NCI-H2171 (cell line): ENCODE measurements at places on chromosomes 2 and 18.

DNA sequence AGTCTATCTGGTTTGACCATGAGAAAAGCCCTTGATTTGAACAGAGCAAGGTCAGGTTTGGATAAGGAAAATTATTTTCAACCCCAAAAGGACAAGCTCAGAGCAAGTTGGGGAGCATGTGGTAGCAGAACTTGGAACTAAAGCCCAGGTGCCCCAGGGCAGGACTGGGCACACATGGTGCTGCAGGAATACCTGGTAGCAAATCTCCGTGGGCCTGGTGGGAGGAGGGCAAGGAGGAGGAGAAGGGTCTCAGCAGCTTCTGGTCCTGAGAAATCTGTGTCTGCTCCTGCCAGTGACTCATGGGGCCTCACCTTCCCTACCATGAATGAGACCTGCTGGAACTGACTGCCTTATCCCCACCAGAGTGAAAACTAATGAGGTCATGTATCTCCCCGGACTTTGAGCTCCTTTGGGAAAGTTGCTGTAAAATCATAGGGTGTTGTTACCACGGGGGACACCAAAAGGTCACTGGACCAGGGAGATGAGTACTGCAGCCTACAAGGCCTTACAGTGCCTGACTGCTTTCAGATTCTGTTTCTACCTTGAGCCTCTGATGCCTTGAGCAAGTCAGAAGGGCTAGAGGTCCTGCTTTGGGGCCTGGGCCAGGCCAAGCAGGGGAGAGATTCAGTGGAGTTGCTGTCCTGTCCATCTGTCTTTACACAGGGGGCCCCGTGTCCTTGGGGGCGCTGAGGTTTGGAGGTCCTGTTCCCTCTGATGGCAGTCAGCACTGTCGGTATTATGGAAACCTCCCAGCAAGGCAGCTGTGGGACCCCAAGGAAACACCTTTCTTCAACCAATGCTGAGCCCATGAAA is 304.0 kb downstream of the MYCN start:
- no peak for DNase-seq

DNA sequence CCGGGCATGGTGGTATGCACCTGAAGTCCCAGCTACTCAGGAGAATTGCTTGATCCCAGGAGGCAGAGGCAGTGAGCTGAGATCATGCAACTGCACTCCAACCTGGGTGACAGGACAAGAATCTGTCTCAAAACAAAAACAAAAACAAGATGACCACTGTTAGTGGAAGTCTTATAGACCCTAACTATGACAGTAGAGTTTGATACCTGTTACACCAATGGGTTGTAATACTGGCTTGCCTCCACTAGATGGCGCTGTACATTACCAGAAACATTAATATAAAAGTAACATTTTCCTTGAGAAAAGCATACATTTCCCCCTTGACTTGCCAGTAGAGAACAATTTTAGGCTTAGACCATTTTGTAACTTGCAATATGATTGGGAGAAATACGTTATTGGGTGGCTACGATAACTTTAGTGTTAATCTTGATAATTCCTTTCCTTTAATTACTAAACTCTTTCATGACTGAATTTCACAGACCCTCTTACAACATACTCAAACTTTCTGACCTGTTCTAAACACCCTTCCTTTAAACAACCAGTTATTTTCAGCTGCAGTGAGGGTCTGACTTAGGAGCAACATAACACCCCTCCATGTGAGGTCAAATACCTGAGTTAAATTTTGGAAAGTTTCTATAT is 19.5 kb downstream of the SLC25A52 start:
- peak; percentile 0 for DNase-seq

DNA sequence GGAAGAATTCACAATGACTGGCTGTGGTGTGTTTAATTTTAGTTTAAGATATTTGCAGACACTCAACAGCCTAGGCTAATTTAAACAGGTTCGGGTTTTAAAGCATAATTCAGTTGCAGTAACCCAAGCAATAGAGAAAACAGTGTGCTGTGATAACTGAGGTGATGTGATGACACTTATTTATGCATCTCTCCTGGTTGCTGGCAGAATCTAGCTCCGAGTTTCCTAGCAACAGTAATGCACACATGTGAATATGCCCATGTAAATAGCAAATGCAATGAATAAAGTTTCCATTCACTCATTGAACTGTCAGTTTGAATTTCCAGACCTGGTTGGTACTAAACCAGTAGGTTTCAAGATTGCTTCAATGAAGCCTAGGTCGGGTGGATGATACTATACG is 426.5 kb downstream of the TMX3 start:
- no peak for DNase-seq

DNA sequence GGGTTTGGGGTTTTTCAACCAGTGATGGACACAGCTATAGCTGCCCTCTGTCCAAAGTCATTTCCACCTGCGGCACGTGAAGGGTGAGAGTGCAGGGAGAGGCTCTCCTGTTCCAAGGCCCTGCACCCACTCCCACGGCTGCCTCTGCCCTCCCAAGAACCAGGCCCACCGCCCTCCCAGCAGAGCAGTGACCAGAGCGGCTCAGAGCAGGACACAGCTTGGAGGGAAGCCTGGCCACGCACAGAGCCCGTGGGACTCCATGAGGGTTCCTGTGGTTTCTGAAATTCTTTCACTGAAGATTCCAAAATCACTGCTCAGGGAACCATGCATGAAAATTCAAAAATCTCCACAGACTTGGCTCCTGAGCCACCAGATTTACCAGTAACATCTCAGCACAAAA is 67.3 kb upstream of the SALL3 start:
- DNase-seq = no peak

DNA sequence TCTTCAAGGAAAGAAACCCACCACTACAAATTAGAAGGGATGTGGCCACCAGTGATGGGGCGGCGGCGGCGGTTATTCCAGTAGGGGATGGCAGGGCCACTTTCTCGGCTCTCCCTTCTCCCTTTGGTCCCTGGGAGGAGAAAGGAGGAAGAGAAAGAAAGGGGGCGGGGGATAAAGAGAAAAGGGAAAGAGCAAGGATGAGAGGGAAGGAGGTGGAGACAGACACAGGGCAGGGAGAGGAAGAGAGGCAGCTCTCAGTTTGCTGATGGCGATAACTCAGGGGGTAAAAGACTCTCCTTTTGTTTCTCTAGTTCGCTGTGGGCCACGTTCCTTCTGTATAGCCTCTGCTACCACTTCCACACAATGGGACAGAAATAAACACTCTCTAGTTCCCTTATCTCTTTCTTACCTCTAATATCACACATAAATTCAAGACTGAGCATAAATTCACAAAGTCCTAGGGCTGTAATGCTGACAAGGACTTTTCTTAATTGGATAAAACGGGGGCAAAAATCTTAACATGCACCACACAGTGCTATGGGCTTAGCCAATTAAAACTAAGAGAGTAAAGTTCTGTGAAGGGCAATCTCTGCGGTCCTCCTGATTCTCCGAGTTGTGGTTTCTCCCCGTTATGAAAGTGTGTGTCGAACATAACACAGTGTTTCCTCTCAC is 14.6 kb downstream of the SFT2D3 start:
- DNase-seq = no peak

DNA sequence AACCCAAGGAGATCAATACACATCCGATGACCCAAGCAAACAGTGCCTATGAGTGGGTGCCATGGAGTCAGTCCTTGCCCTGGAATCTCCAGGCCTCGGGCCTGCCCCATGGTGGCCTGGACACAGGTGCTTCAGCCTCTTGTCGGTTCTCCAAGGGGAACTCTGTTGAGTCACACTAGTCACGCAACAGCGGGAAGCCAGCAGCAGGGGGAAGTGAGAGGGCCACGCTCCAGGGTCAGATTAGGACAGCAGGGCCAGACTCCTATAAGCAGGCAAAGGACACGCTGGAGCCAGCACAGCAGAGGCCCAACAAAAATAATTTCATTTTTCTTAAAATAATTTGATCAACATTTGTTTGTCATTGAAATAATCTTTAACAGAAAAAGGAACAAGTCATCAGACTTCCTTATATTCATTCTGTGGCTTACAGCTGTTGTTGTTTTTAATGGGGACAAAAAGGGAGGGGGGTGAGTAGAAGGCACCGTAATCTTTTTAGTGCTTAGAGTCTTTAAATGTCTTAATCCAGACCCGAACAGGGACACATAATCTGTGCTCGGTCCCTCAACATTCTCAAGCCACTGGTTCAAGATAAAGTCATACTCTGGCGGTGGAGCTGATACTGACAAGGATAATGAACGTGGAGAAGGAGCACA is 16.4 kb upstream of the ARMC9 start:
- no peak for DNase-seq

DNA sequence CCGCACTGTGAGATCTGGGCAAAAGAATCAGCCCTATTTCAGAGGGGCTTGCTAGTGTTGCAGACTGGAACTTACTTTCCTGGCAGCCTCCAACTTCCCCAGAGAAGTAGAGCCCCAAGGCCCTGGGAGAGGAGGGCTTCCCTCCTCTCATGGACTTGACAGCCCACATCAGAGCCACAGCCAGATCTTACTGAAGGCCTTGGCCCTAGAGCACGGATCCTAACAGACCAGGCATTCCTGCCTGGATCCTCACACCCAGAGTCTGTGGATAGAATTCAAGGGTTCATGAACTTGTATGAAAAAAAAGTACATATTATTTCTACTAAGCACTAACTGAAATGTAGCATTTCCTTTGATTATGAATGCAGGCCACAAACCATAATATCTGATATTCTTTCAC is 8.3 kb downstream of the WIPF1 start:
- no peak for DNase-seq

- no peak for DNase-seq
Measured at GRCh38 chr2:8827729-8828128, 9.7 kb downstream of the KIDINS220 start.

DNA sequence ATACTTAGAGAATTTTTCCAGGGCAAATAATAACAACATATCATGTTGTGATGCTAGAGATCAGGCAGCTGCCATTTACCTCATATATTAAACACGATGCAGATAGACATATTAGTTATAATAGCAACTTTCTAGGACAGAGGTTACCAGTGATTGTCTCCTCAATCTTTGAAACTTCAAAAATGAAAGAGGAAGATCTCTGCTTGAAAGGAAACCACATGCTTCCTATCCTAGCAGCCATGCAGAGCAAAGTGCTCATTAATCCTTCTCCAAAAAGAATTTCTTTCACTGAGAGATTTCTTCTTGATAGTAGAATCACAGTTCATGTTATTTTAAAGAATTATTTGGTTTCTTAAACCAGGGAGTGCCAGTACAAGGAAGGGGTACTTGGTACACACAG is 317.2 kb downstream of the CPS1 start:
- DNase-seq = no peak

DNA sequence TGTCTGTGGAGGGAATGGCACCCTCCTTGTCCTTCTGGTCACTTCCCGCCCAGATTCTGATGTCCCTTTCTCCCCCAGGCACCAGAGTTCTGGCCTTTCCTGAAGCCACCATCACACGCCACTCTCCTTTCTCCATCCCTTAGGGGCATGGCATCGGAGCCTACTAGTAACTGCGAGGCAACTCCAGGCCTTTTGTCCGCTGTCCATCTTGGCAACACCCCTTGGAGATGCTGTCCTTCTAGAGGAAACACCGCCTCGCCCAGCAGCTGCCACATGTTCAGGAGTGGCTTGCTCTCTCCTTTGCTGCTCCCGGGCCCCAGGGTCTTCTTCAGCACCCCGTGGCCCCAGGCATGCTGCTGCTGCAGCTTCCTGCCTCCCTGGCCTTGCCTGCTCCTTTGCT is 267.0 kb downstream of the SRBD1 start:
- DNase-seq = no peak

DNA sequence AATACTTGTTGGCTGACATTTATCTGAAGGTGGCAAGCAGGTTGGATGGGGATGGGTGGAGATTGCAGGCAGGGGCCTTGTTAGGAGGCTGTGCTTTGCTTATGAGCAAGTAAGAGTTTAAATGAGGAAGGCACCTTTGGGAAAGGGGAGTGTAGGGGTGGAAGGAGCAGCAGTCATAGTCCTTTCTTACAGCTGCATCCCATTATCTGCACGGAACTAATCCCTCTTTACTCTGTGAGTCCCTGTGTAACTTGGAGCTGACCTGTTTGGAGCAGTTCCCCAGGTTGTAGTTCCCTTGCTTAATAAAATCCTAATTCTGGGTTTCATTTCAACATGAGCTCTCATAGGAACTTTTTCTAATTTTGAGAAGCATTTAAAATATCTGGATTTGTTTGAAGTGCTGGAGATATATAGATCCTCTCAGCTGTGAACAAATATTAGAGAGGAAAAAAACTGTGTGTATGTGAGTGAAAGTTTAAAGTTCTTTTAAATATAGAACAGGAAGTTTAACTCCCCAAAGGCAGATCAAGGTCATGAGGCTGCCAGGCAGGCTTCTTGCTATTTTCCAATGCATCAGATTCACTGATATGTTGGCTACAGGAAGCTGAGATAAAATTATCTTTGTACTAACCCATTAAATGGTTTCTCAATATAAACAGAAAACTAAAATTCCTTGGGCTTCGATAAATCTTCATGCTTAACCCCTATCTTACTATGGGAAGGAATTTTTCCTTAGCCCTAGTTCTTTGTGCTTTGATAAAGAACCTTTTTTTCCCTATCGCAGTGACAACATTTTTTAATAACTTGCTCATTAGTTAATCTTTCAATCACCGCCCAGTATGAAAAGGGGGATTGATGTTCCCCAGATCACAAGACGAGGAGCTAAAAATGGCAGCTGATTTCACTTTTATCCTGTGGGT is 104.6 kb upstream of the EML6 start:
- DNase-seq = no peak

DNA sequence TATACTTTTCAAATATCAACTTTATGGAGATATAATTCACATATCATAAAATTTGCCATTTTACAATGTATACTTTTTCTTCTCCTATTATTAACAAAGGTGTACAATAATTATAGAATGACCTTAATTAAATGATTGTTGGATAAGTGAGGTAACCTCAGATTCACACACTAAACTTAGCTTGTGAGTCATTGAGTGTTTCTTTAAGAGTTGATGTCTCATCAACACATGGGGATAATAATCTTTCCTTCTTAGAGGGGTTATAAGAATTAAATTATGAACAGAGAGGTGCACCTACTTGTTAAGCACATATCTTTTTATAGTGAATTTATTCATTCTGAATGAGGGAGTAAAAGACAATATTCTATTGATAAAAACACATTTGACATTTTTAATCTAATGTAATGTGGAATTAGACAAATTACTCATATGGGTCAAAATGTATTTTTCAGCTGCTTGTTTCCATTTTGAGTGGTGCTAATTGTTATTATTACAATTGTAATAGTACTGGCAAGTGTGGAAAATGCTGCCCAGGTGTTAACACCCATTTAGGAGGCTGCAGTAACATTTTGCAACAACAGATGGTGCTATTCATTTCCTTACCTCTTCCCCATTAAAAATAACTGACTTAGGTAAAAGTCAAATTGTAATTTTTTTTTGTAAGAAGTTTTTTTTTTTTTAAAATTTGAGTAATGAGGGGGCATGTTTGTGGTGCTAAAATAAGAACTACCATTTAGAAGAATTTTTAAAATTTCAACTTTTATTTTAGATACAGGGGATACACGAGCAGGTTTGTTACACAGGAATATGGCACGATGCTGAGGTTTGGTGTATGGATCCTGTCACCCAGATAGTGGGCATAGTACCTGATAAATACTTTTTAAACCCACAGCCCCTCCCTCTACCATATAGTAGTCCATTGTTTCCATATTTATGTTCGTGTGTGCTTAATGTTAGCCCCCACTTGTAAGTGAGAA is 32.1 kb upstream of the DYNAP start:
- peak; percentile 7 for DNase-seq

GRCh38 chr2:30165050-30165520 is 18.3 kb downstream of the YPEL5 start:
- DNase-seq = peak; percentile 76
